Thoracic aorta (tissue), 2 donors: ENCODE measurements at places on chromosomes 11 and 22. TPM values are rescaled to one million over a fixed set of nuclear protein-coding genes. Genes with fewer than 3 reads are reported as not detected.

Gene CTSW
- 13.7 TPM for total RNA-seq

- DNase-seq: no peak
- H3K27ac ChIP-seq: no peak overlapping the region
- H3K36me3 ChIP-seq: no peaks in the 10 kb centered on the region
- no peaks in the 10 kb centered on the region for H3K4me1 ChIP-seq
Measured at GRCh38 chr22:35598396-35598710, 18.8 kb downstream of the MB start.

GRCh38 chr22:31442768-31443489, 43.5 kb downstream of the DRG1 start:
- H3K27me3 ChIP-seq: no peaks in the 10 kb centered on the region
- no peak overlapping the region for H3K27ac ChIP-seq
- H3K4me3 ChIP-seq: no peak overlapping the region
- H3K4me1 ChIP-seq: no peaks in the 10 kb centered on the region
- DNase-seq: no peak
- peaks cover 55% of the 10 kb centered on the region for H3K36me3 ChIP-seq

Gene KCNJ1
- total RNA-seq: not detected

Gene CADM1
- 1.4 TPM for total RNA-seq
